ENCODE measurements at places on chromosomes 5 and 9.

DNA sequence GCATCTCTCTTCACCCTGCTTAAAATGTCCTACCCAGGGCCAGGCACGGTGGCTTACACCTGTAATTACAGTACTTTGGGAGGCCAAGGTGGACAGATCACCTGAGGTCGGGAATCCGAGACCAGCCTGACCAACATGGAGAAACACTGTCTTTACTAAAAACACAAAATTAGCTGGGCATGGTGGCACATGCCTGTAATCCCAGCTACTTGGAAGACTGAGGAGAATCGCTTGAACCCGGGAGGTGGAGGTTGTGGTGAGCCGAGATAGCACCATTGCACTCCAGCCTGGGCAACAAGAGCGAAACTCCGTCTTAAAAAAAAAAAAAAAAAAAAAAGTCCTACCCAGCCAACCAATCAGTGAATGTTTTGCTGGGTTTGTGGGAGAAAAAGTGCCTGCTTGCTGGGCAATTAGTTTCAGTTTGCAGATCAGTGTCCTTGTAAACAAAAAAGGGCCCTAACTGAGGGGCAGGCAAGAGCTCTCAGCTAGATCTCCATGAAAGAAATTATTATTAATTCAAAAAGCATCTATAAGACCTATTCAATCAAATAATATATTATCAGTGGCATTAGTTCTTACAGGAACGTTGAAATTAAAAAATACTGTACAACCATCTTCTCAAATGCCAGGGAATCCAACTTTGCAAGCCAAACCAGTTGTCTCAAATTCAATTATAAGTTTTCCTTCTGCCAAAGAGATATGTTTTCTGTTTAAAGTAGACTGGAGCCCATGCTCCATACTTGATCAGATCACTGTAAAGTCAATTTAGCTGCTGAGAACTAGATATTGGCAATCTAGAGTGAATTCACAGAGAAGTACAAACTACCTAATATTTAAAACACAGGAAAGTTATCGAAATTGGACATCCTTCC lies 3.9 kb downstream of the MEGF9 start:
- DNase-seq = no peak

GRCh38 chr9:86177995-86178394 lies 78.6 kb upstream of the GOLM1 start:
- DNase-seq = no peak

- no peak for DNase-seq
Observed at GRCh38 chr5:108059334-108059733, 322.6 kb downstream of the FBXL17 start.

- DNase-seq = no peak
Observed at GRCh38 chr9:129713402-129713679, 39.5 kb downstream of the PTGES start.

- peak; percentile 65 for DNase-seq
Observed at GRCh38 chr5:124343451-124343867, 403.0 kb downstream of the ZNF608 start.

DNA sequence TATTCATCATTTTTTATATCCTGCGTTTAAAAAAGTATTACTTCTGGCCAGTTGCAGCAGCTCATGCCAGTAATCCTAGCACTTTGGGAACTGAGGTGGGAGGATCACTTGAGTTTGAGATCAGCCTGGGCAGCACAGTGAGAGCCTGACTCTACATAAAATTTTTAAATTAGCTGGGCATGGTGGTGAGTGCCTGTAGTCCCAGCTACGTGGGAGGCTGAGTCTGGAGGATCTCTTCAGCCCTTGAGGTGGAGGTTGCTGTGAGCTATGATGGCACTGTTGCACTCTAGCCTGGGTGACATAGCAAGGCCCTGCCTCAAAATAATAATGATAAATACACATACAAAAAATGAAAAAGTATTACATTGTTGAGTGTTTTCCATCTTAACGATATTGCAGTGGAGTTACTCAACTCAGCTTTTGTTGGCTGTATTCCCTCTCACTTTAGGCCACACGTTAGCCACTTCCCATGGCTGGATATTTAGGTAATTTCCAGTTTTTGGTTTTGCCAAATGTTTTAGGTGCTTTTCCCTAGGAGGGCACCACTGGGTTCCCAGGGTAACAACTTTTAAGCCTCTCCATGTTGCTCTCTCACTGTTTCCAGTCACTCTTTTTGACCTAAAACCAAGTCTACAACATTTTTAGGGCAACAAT lies 20.6 kb downstream of the SHB start:
- no peak for DNase-seq

GRCh38 chr9:136954270-136955083 lies 2.4 kb downstream of the LCN12 start:
- no peak for DNase-seq

GRCh38 chr9:68644831-68645230 lies 60.2 kb upstream of the PIP5K1B start:
- DNase-seq = no peak

- no peak for DNase-seq
Observed at GRCh38 chr5:74506119-74506518, 134.4 kb downstream of the ENC1 start.

DNA sequence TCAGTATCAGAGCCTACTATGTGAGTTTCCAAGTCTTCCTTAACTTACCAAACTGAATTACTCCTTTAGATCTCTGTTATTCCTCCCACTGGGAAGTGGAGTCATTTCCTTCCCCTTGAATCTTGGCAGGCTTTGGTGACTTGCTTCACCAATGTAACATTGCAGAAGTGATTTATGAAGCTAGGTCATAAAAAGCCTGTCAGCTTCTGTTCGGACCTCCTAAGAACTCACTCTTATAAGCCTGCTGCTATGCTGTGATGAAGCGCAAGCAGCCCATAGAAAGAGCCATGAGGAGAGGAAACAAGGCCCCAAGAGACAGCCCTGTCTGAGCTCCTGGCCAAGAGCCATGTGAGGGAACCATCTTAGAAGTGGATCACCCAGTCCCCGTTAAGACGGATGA lies 14.2 kb upstream of the FOXB2 start:
- no peak for DNase-seq

DNA sequence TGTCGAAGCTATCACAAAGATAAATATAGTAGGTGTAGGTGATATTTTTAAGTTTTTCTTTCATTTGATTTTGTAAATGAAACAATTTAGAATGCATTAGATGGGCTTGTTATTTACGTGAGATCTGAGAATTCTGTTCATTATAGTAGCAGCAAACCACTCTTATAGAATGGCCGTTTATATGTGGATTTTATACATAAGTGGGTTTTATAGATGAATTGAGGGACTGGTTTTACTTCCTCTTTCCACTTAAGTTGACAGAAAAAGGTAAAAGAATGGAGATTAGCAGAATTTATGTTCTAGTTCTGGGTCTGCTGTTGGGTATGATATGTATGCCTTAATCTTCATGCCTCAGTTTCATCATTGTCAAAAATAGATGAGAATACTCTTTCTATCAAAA lies 5.6 kb downstream of the RMI1 start:
- DNase-seq = no peak

DNA sequence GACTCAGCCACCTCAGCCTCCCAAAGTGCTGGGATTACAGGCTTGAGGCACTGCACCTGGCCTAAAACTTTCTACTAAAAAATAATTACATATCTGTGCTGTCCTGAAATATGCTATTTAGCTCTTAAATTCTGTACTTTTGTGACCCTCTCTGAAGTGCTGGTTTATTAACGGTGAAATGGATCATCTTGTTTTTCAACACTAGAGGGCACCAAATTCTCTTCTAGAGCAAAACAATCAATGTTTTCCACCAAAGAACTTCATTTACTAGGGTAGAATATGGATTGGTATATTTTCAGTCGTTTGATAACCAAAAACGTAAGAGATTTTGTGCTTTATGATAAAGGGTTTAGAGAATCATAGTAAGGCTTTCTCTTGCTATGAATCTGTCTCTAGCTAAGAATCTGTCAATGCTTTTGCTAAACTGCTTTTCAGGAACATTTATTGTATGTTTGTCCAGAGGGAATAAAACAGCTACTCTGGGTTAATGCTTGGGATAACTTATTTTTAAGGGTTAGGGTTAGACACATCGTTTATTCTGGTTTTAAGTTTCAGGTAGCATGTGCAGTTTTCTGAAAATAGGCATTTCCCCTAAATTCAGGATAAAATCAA lies 63.6 kb downstream of the RNF180 start:
- peak; percentile 40 for DNase-seq

DNA sequence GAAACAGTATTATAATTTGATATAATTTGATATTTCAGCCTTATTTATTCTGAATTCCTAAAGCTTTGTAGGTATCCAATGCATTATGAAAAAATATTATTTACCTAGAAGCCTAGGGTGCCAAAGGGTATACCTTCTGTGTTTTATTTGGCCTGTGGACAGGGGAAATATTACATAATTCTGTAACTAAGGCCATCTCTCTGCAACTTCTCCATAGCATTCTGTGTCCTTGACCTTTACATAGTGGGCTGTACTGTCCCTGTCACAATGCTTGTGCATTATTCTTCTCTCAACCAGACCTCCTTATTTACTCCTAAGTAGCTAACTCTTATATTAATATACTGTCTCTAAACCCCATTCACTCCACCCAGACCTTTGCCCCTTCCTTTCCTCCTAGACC lies 57.0 kb upstream of the RANBP6 start:
- DNase-seq = no peak

DNA sequence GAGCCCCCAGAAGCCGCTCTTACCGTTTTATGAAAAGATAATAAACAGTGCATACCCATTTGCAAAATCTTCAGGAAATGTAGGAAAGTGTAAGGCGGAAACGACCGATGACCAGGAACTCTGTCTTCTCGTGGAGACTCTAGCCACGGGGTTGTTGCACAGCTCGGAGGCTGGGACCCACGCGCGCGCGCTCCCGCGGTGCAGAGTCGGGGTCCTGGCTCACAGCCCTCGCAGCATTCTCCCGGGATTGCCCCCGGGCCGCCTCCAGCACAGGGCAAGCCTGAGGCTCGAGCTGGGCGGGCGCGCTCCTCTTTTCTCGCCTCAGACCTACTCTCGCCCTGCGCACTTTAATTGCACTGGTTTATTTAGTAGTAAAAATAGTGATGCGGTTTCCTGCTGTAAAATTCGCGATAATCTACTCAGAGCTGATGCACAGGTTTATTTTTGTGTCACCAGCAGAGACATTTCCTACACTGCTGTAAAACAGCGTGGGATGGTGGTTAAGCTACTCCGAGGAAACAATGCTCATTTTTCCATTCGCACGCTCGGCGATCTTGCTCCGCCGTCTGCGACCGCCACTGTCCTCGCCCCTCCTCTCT lies 15.5 kb downstream of the TRIM7 start:
- no peak for DNase-seq

GRCh38 chr9:125985998-125986655 lies 239.0 kb downstream of the PBX3 start:
- no peak for DNase-seq

GRCh38 chr9:134059661-134060395 lies 8.0 kb downstream of the BRD3 start:
- no peak for DNase-seq

DNA sequence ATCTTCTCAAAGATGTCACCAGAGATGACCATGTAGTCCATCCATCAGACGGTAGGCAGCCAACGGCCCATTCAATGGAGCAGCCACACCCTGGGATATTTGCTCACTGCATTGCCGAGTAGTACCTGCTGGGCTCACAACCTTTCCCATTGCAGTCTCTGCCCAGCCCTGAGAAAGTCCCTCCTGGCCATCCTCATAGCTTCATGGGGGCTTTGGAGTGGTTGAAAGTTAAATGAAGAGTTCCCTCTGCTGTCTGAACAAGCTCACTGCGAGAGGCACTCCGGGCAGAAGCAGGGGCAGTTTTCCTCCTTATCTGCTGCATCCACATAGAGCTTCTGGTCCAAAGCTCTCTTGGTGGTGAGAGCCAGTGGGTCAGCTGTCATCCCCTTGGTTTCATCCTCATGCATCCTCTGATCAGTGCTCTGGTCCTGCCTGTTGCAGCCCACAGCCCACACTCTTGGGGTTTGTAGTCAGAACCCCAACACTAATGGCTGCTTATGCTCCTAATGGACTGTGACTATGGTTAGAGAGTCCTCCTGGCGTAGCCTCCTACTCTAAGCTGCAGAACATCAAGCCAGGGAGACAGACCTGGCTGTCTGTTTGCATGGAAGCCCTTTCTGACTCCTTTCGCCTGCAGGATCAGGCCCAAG lies 23.3 kb downstream of the TNFSF8 start:
- DNase-seq = no peak

DNA sequence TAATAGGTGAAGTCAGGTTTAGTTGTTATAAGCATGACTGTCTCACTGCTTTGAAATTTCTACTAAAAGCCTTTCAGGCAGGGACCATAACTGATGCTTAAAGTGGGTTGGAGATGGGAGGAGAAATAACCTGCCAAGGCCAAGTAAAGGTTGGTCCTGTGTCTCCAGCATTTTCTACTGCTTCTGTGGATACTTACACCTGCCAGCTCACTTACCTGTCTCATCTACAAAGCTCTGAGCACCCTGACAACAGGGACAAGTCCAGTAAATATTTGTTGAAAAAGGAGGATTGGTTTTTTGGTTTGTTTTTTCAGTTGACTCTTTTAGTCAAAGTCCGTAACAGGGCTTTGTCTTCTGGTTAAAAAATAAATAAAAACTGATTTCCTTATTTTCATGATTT lies 38.6 kb downstream of the GRAMD2B start:
- no peak for DNase-seq

- DNase-seq = no peak
Observed at GRCh38 chr5:32233220-32233695, 59.1 kb upstream of the GOLPH3 start.

DNA sequence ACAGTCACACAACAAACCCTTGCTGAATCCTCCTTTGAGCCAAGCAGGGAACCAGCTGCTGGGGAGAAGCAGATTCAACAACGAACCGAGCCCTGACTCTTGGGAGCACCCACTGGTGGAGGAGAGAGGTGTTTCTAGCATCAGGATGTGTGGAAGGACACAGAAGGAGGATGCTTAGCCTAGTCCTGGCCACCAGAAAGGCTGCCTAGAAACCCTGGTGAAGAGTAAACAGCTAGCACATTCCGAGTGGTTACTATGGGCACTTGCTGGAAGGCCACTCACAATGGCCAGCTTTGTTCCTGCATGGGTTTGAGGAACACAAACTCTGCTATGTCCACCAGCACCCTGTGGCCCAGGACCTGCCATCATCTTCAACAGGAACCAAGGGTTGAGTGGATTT lies 1.8 kb downstream of the TIFAB start:
- DNase-seq = no peak

GRCh38 chr5:154345255-154345952 lies 100.4 kb upstream of the SAP30L start:
- no peak for DNase-seq

DNA sequence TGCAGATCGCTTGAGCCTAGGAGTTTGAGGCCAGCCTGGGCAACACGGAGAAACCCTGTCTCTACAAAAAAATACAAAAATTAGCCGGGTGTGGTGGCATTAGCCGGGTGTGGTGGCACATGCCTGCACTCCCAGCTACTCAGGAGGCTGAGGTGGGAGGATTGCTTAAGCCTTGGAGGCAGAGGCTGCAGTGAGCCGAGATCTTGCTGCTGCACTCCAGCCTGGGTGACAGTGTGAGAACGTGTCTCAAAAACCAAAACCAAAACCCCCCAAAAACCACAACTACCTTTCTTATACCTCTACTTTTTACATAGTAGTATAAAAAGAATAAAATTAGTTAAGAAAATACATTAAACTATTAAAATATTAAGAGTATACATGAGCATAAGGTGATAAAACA lies 121.2 kb downstream of the RAPGEF6 start:
- DNase-seq = no peak

- DNase-seq = no peak
Observed at GRCh38 chr5:65104831-65105230, 336.1 kb downstream of the CWC27 start.

Data from amniotic stem cell (primary cell).